Left renal cortex interstitium (tissue), 4 donors: ENCODE measurements at places on chromosomes 11 and 22. TPM values are rescaled to one million over a fixed set of nuclear protein-coding genes. Genes with fewer than 3 reads are reported as not detected.

DNA sequence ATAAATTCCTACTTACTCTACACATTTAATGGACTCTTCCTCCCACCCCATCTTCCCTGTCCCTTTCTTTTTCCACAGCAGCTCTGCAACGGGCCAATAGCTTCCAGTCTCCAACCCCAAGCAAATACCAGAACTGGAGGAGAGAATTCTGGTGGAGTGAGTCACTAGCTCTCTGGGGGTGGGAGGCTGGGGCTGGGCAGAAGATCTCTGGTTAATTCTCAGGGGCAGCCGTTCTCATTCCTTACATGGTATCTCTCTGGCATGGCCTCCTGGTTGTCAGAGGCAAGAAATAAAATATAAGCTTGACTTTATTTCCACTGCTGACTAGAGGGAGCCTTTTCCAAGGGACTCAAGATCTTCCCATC, 90.4 kb upstream of the PARVA start:
- DNase-seq, result no peak

GRCh38 chr22:33909075-33909458, 11.2 kb downstream of the LARGE1 start:
- no peak for DNase-seq

- no peak for DNase-seq
Observed at GRCh38 chr22:48575618-48576332, 1251.9 kb downstream of the BRD1 start.

DNA sequence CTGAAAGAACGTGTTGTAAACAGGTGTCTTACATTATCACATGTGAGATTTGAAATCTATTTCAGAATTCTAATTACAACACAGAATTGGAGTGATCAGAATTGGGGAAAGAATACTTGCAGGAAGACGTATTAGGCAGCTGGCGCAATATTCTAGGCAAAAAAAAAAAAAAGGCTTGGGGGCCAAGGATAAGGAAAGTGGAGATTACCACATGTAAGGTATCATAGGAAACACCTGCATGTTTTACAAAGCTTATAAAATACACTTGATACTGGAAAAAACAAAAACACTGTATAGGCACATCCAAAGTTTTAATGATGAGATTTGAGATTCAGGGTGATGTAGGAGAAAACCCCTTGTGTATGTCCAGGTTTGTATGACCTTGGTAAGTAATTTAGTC, 245.1 kb downstream of the DDX10 start:
- DNase-seq, result no peak

DNA sequence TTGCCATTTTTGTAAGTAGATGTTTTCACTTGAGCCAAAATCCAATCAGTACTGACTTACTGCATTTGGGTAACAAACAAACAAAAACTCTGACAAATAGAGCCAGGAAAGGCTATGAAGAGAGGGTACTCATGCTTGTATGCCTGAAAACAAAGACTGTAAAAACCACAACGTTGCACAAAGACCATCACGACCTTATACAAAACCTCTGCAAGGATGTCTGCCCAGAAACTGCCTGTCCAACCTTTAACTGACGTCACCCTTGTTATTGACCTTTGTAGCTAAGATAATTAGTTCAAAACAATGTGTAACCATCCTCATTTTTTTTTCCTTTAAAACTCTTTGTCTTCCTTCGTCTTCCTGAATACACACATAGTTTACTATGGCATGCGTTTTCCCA, 804 bp upstream of the CREBZF start:
- no peak for DNase-seq

DNA sequence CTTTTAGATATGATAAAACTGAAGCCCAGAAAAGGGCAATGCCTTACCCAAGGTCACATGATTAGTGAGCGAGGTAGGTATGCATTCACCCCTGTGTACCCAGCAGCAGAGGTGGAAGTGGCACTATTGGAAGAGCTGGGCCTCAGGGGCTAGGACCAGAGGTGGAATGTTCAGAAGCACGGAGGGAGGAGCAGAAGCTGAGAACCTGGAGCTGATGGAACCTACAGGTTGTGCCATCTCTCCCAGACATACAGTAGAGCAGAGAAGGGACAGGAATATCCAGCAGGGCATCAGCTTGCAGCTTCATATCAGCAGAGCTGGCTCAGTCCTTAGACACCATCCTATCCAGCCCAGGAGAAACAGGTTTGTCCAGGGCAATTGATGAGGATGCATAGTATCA, 14.6 kb upstream of the FCHSD2 start:
- no peak for DNase-seq

GRCh38 chr11:2578929-2579270, 120.9 kb downstream of the KCNQ1OT1 start:
- no peak for DNase-seq

DNA sequence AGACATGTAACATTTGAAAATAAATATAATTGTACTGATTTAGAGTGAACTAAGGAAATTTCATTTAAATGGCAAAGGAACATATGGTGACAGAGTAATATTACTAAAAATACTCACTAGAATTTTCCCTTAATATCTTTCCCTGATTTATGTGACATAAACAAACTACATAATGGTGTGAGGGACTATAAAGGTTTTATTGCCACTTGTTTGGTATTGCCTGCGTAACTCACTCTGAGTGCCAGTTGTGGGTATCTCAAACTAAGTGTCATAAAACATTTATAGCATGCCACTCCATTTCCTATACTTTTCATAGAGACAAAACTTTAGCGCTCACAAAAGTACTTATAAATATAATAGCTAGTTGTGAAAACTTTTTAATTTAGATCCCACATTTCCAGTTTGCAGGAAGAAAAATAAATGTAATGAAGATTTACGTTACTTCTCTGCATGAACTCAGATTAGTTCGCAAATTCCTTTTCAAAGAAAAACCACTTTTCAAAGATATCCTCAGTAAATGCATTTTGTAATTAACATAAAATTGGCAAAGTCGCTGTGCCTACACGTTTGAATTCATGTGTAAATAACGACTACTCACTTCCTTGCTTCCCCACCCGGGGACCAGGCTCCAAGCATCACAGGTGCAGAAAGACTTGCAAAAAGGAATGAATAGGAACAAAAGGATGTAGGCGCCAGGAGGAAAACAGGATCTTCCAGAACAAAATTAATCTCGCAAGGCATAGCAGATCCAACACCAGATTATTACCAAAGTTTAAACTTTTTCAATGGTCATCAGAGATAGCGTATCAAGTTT, 1.6 kb upstream of the QSER1 start:
- DNase-seq, result no peak

DNA sequence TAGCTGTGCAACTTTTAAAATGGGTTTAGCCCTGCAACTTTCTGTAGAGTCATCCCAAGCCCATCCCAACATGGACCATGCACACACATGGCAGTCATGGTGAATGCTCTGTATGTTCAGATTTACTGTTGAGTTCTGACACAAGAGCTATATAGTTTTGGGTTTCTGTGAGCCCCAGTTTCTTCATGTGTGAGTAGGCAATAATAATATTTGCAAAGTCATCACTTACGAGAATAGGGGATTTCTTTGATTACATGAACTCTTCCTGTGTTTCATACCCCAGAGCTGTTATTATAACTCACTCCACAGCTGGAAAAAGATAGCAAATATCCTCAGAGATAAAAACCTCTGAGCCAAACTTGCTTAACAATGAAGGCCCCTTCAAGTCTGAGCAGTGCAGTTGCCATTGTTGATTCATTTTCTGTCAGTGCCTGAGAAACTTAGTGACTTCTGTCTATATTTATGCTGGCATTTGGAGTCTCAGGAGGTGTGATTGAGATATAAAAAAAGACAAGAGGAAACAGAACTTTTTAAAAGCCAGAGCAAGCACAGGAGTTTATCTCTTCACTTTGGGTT, 767.9 kb upstream of the API5 start:
- DNase-seq, result no peak

DNA sequence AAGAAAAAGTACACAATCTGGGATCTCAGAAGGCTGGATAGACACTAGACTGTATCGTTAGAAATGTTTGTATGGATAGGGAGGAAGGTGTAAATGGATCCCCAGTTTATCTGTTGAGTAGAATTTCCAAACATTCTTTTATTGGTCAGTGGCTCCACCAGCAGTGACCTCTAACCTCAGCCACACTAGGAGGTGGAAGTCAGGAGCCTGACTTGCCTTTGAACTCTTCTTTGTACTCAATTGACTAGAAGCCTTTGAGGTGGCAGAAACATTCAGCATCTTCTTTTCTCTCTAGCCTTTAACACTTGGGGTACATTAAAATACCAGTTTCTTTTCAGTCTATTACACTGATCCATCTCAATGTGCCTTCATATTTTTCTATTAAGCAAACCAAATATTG, 39.1 kb downstream of the EXT2 start:
- DNase-seq, result no peak

DNA sequence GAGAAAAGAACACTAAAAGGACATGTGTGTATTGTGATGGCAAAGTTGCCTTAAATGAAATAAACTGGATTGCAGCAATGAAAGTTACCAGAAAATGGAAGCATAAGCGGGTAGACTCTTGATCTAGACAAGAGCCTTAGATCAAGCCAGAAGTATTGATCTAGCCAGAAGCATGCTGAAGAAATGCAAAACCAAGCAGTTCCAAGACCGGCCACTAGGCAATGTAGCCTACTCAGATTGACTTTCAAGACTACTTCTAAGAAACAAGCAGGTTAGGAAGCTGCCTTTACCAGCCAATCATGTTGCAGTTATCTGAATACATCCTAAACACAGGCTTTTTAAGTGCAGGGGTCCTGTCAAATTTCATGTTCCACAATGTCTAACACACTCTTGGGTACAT, 54.6 kb downstream of the KCNA4 start:
- DNase-seq, result no peak

GRCh38 chr11:123601136-123601535, 53.3 kb downstream of the SCN3B start:
- DNase-seq, result no peak

- no peak for DNase-seq
Observed at GRCh38 chr11:2590131-2590964, 109.4 kb downstream of the KCNQ1OT1 start.

DNA sequence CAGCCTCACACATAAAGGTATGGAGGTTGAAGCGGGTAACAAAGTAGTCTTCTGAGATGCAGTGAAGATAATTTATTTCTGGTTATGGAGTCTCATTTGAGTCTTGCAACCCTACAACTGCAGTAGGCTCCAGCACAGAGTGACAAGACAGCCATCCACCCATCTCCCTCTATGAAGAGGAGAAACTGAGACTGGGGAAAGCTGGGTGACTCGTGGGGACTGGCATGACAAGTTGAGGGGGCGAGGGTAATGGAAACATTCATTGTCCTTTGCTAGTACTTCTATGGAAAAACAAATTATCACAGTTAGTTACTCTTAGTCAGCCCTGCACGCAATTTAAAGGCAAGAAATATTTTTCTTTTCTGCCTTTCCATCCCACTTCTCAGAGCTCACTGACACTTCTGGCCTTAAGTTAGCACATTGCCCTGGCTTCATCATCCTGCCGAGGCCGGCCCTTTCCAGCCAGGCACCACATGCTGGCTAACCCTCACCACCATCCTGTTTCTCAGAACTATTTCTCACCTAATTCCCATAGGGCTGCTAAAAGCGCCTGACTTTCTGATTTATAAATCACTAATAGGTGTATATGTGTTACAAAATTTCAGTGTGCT, 361.1 kb downstream of the ETS1 start:
- no peak for DNase-seq

DNA sequence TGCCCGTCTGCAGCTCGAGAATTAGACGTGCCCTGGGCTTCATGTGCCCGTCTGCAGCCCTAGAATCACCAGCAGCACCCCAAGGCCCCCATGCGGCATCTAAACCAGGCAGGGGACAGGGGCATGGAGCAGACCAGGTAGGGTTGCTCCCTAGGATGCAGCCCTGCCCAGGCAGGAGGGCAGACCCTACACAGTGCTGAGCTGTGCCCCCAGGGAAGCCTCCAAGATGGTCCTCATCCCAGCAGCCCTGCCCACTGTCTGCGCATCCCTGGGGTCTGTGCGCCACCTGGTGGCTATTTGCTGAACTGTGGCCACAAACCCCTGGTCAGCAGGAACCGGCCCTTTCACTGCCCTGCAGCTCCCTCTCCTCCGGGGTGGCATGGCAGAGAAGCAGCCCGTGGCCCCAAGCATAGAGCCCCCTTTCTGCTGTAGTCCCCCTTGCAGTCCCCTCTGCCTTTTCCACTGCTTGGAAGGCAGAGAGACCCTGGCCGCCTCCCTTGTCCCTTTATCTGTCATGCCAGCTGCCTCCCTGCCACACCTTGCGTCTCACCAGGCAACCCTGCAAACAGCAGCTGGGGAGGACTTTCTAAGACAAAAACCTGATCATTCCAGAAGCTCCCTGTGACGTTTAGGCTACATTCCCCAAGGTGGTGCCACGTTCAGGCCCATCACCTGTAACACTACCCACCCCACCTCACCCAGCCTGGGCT, 86.6 kb downstream of the KCNQ1 start:
- DNase-seq, result no peak

DNA sequence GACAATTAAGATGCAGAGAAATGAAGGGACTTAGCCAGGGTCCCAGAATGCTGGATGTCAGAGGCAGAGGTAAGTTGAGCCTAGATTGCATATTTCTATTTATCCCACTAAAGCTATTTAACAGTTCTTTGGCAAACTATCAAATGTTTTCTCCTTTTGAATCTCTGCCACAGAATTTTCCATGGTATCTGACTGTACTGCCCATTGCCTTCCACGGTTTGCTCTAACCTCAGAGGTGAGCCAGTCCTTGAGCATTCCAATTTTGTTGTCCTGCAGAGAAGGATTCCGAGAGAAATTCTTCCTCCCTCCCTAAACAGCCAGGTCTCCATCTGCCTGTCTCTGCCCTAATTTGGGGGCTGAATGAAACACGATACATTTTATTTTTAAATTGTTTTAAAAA, 368.3 kb upstream of the SYN3 start:
- DNase-seq, result no peak

DNA sequence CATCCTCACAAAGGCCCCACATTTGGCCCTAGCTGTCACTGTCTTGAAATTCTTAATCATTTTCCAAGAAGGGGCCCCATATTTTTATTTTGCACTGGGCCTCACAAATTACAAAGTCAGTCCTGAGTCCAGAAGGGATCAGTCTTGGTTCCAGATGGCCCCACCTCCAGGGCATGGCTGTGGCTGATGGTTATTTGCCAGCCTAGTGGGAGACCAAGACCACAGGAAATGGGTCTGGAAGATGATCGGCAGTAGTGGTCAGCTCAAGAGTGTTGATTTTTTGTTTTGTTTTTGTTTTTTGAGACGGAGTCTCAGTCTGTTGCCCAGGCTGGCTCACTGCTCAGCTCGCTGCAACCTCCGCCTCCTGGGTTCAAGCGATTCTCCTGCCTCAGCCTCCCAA, 47.1 kb upstream of the EMID1 start:
- no peak for DNase-seq

- no peak for DNase-seq
Observed at GRCh38 chr11:61023086-61023965, 51.8 kb downstream of the CD6 start.

DNA sequence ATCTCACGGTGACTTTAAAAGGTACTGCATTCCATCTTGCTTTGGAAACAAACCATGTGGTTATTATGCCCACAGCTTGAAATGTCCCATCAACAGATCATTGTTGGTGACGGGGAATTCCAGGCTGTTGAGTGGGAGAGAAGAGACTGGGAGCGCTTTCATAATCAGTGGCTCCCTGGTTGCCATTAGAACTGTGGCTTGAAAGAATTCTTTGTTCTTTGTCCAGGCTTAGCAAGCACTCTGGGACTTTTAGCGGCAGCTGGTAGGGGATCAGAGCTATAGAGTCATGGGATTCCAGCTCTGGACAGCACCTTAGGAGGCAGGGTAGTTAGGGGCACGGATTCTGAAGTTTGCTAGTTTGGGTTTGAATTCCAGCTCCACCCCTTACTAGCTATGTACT, 22.0 kb downstream of the MMP20 start:
- DNase-seq, result no peak

The CELSR1 gene
- 21.5 TPM for polyA plus RNA-seq

The MRGPRF gene
- 28.1 TPM for polyA plus RNA-seq

The RAPSN gene
- 0.21 TPM for polyA plus RNA-seq

The NOL12 gene
- polyA plus RNA-seq, result 21.0 TPM

The CABP4 gene
- 0.35 TPM for polyA plus RNA-seq
